Dermis microvascular lymphatic vessel endothelial cell (primary cell): ENCODE measurements at places on chromosomes 2 and 18. TPM values are rescaled to one million over a fixed set of nuclear protein-coding genes. Genes with fewer than 3 reads are reported as not detected.

Gene ARPC2
- total RNA-seq: 256 and 269 TPM in 2 replicates

Gene SERPINB4
- total RNA-seq: 0.13 TPM in 1 of 2 replicates, not detected in the other

Gene CCDC178
- 0.51 TPM in 2 replicates for total RNA-seq

Gene AGXT
- total RNA-seq: not detected in 2 replicates

DNA sequence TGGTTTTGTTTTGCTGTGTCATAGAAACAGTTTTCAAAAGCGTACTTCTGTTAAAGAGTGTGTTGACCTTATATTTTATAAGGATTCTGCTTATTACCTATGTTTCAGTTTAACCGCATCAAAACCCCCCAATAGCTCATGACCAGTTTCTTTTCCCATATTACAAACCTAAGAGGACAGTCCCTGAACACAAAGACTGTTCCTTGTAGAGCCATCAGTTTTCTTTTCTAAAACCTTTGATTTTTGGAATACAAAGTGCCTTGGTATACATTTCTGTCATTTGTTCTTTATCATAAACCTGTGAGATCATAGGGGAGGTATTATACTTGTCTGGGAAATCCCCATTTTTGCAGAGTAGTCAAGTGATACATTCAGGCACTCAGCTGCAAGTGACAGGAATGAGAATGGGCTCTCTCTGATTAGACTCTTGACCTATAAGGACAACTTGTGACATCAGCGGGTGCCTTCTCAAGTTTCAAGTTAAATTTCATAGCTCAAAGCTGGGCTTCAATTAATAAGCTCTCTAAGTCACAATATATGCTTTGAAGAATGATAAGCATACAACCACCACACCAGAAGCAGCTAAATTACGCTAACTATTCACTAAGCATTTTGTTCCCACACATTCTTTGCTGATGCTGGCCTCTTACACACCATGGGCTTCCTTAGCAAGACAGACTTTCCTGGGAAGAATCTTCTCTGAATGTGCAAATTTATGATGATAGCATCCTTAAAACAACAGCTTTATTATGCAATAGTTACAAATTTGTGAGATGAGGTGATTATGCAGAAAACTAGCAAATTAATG, 97.5 kb upstream of the CD302 start:
- no peak for DNase-seq

- no peak for DNase-seq
These were observed 209.3 kb downstream of the SLC4A3 start for GRCh38 chr2:219836647-219837177.

- DNase-seq: no peak
These were observed 114.3 kb upstream of the ALKAL2 start for GRCh38 chr2:402206-402605.

DNA sequence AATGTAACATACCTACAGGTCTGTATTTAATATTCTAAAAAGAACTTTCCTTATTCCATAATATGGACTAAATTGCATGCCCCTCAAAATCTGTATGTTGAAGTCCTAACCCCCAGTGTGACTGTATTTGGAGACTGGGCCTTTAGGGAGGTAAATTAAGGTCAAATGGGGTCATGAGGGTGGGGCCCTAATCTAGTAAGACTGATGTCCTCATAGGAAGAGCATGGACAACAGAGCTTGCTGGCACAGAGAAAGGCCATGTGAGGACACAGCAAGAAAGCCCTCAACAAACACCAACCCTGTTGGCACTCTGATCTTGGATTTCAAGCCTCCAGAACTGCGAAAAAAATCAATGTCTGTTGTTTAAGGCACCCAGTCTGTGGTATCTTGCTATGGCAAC, 18.6 kb downstream of the SF3B1 start:
- DNase-seq: no peak
